ENCODE measurements at places on chromosomes 6 and 20. TPM values are rescaled to one million over a fixed set of nuclear protein-coding genes. Genes with fewer than 3 reads are reported as not detected.
A peak's percentile ranks its signal among the peaks of the same experiment; 100 is the strongest.

The FAXC gene
- total RNA-seq = 5.4 TPM

The ERVFRD-1 gene
- total RNA-seq = 0.55 TPM

The GLP1R gene
- not detected for total RNA-seq

The SNHG17 gene
- total RNA-seq = 23.8 TPM

The TGIF2 gene
- total RNA-seq = 16.8 TPM

GRCh38 chr6:82954937-82955577 lies 110.6 kb downstream of the UBE3D start:
- no peak for DNase-seq

- peak; percentile 69 for DNase-seq
Observed at GRCh38 chr6:8983202-8983688, 547.9 kb upstream of the SLC35B3 start.

GRCh38 chr6:40160826-40161225 lies 226.6 kb upstream of the MOCS1 start:
- DNase-seq = no peak
